ENCODE measurements at places on chromosomes 2 and 18.

GRCh38 chr2:238587776-238588660 is 161.3 kb downstream of the ASB1 start:
- DNase-seq = no peak

- no peak for DNase-seq
These were observed 377.1 kb downstream of the CDH19 start for GRCh38 chr18:66226782-66227181.

DNA sequence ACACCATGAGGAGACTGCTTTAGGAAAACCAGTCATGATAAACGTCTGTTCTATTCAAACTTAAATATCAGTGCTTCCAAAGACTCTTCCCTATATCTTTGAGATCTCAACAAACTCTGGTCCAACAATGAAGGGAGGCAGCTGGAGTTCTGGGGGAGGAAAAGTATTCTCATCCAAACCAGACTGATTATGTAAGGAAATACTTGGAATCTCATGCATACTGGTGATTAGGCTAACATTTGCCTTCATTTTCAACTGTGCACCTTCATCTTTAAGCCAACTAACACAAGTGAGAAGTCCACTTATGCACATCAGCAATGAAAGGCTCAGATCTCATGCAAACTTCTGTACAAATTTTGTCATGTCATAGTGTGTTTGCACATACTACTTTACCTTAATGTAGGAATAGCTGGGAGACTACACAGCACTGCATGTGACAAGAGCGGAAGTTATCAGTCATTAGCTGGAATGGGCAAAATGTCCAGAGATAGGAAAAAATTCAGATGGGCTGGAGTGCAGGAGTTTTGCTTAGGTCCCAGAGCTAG is 67.5 kb upstream of the STK17B start:
- no peak for DNase-seq

GRCh38 chr2:51003345-51004192 is 28.4 kb downstream of the NRXN1 start:
- no peak for DNase-seq

DNA sequence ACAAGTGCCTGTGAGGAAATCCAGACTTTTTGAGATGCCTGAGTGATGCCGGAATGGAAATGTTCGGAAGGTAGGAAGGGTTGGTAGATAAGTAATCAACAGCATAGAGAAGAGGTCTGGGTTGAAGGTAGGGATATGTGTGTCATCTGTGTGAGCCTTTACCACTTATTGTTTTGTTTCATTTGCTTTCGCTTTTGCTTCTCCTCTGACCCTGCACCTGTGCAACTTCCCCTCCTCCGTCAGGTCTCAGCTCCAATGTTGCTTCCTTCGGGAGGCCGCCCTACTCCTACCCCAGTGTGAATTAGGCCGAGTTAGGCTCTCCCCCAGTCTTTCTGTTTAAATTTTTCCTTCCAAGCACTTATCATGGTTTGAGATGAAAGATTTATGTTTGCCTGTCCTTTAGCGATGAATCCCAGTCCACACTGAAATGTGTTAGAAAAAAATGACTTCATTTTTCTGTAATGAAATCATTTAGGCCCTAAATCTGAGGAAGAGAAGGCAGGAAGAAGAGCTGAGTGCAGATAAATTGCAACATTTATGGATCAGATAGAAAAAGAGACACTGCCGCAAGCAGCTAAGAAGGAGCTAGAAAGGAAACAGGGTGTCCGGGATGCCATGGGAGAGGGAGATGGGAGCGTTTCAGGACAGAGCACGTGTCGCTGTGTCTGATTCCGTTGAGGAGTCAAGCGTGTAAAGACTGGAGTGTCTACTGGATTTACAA is 139.6 kb upstream of the PELI1 start:
- no peak for DNase-seq

GRCh38 chr2:238243496-238244076 is 3.7 kb upstream of the HES6 start:
- no peak for DNase-seq

- no peak for DNase-seq
These were observed 68.7 kb upstream of the ZFP36L2 start for GRCh38 chr2:43294973-43295603.
